ENCODE measurements at places on chromosomes 1 and 21. TPM values are rescaled to one million over a fixed set of nuclear protein-coding genes. Genes with fewer than 3 reads are reported as not detected.

The INAVA gene
- not detected for total RNA-seq

The TP73 gene
- total RNA-seq: not detected

DNA sequence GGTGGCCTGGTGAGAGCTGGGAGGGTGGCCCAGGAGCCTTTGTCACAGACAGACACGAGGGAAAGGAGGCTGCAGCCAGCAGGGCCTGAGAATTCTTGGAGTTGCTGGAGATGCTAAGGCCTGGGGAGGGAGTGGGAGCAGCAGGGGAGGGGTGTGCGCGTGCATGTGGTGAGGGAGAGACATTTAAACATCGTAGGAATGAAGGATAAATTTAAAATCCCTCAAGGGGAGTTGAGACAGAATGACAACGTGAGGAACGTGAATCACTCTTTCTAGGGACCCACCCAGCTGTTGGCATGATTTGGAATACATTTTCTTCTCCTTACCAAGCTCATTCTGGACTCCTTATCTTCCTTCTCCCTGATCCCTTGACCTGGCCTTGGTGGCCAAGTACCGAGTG lies 73.3 kb upstream of the CACNA1E start:
- H3K27ac ChIP-seq: no peak overlapping the region
- no peak for DNase-seq
- H3K4me3 ChIP-seq: no peak overlapping the region
- no peaks in the 10 kb centered on the region for H3K27me3 ChIP-seq
- no peaks in the 10 kb centered on the region for H3K36me3 ChIP-seq

The STIL gene
- total RNA-seq: 1.4 TPM

DNA sequence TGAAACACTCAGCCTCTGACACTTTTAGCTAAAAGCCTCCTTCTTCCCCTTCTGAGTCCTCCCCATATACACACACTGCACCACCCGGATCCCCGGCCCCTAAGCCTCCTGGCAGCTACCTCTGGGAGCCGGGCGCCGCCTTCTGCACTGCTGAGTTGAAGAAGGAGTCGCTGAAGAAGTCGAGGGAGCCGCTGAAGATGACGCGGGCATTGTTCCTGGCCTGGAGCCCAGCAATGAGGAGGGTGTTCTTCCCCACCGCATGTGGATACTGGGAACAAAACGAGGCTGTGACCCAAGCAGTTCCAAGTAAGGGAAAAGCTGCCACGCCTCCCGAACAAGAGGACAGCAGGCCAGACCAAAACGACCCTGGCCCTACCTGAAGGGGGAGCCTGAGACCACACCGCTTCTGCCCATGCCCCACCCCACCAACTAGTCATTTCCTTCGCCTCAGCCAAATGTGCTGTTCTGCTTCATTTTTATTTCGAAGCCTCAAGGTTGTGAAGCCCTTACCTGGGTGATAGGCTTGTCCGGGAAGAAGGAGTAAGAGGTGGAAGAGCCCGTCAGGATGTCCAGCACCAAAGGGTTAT lies 7.0 kb downstream of the DDOST start:
- no peaks in the 10 kb centered on the region for H3K27me3 ChIP-seq
- peaks cover under 1% of the 10 kb centered on the region for H3K4me1 ChIP-seq
- H3K4me3 ChIP-seq: no peak overlapping the region
- peaks cover 41% of the 10 kb centered on the region for H3K36me3 ChIP-seq
- no peak overlapping the region for H3K27ac ChIP-seq

The PPFIA4 gene
- 3.0 TPM for total RNA-seq

- no peak overlapping the region for H3K27ac ChIP-seq
- H3K4me3 ChIP-seq: no peak overlapping the region
- no peaks in the 10 kb centered on the region for H3K36me3 ChIP-seq
- H3K27me3 ChIP-seq: no peaks in the 10 kb centered on the region
Observed at GRCh38 chr1:14110040-14110439, 410.1 kb downstream of the PRDM2 start.

The STUM gene
- not detected for total RNA-seq

The PALMD gene
- total RNA-seq: not detected

The SYNJ1 gene
- total RNA-seq: 23.9 TPM

The GUCA2B gene
- not detected for total RNA-seq

DNA sequence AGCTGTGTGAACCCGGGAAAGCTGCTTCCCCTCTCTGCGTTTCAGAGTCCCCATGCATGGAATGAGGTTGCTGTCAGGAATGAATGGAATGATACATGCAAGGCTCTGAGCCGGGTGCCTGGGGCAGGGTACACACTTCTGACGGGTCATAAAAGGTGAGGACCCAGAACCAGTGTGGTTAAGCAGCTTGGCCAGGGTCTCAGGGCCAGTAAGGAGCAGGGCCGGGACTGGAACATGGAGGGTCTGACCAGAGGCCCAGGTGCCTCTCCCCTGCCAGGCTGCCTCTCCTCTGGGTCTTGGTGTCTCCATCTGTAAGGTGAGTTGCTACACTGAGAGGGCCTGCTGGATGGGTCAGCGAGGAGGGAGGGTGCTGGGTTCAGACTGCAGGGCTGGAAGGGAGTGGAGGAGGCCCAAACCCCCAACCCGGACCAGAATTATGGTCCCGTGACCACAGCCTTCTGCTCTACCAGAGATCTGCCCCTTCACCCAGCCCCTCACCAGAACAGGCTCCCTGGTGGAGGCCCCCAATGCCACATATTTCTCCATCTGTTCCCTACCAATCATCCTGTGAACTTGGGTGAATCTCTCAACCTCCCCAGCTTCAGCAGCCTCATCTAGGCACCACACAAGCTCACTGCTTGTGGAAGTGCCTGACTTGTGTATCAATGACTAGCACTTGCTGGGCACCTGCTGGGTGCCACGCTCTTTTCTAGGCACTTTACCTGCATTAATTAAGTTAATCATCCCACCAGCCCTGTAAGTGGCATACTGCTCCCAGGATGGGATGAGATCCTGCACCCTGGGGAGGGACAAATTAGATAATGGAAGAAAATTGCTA lies 16.2 kb upstream of the LRP8 start:
- H3K36me3 ChIP-seq: no peaks in the 10 kb centered on the region
- H3K4me1 ChIP-seq: no peaks in the 10 kb centered on the region
- H3K4me3 ChIP-seq: no peak overlapping the region
- no peak for DNase-seq
- H3K27ac ChIP-seq: no peak overlapping the region
- no peaks in the 10 kb centered on the region for H3K27me3 ChIP-seq

- no peaks in the 10 kb centered on the region for H3K27me3 ChIP-seq
- DNase-seq: no peak
- no peak overlapping the region for H3K27ac ChIP-seq
- no peak overlapping the region for H3K4me3 ChIP-seq
- no peaks in the 10 kb centered on the region for H3K4me1 ChIP-seq
Observed at GRCh38 chr21:31425138-31425537, 81.1 kb upstream of the TIAM1 start.

DNA sequence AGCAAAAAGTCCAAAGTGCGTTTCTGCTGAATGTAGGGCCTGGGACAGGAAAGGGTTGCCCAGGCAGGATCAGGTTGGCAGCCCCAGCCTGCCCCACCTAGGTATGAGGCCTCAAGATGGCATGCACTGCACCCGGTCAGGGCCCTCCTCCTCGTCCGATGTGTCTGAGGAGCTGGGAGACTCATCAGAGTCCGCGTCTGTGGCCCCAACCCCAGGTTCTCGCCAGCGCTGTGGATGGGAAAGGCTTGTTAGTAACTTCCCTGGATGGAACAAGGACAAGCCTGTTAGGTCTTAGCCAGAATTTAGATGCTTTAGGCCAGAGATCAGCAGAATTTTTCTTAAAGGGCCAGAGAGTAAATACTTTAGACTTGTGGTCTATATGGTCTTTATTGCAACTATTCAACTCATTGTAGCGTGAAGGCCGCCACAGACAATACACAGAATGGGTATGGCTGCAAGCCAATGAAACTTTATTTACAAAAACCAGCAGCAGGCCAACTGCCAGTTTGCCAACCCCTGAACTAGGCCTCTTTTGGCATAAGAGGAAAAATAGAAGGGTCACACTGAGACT lies 12.4 kb downstream of the PEA15 start:
- H3K27ac ChIP-seq: no peak overlapping the region
- DNase-seq: no peak
- no peaks in the 10 kb centered on the region for H3K4me1 ChIP-seq
- H3K36me3 ChIP-seq: peaks cover 96% of the 10 kb centered on the region

DNA sequence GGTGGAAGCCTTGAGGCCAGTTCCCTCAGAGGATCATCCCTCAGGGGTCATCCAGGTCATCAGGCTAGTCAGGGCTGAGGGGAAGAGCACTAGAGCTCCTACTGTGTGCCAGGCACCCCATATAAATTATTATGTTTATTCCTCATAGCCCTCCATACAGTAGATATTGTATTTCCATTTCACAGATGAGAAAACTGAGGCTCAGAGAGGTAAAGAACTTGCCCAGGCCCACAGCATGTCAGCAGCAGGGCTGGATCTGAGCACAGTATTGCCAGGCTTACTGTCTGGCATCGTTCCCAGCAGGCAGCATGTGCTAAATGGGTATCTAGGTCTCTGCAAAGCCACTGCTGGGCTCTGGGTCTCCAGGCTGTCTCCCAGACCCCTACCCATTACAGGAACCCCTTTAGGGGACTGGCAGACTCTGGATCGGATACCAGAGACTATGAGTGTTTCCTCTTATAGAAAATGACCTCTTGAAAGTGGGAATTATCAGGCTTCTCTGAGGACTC lies 153.3 kb downstream of the PTPRU start:
- no peaks in the 10 kb centered on the region for H3K4me1 ChIP-seq
- H3K27me3 ChIP-seq: no peaks in the 10 kb centered on the region

The ARHGEF16 gene
- 0.16 TPM for total RNA-seq

- H3K36me3 ChIP-seq: peaks cover 39% of the 10 kb centered on the region
- peaks cover 26% of the 10 kb centered on the region for H3K4me1 ChIP-seq
- DNase-seq: peak; percentile 42
- peak overlapping the region; percentile 95 for H3K27ac ChIP-seq
- H3K27me3 ChIP-seq: no peaks in the 10 kb centered on the region
Observed at GRCh38 chr1:37478451-37478881, 4.1 kb downstream of the ZC3H12A start.

The SH3D21 gene
- 17.2 TPM for total RNA-seq

GRCh38 chr1:245810789-245811337 lies 656.1 kb downstream of the KIF26B start:
- DNase-seq: no peak
- H3K4me1 ChIP-seq: peaks cover 5% of the 10 kb centered on the region
- no peak overlapping the region for H3K4me3 ChIP-seq
- no peaks in the 10 kb centered on the region for H3K36me3 ChIP-seq
- H3K27me3 ChIP-seq: no peaks in the 10 kb centered on the region

The IVNS1ABP gene
- 172 TPM for total RNA-seq

DNA sequence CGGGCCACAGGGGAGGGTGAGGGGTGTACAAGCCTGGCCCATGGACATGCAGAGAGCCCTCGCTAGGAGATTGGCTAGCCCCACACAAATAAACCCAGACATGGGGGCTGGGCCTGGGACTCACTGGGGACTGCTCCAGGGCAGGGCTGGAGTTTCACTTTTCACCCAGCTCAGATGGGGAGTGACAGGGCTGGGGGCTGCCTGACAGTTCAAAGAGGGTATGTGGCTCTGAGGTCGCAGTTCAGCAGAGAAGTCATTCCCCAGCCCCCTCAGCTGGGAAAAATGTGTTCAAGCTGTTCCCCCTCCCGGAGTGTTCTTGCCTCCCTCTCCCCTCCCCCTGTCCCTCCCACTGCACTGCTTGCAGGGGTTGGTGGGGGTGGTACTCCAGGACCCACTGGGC lies 277.1 kb downstream of the TRABD2B start:
- DNase-seq: no peak
- no peak overlapping the region for H3K27ac ChIP-seq
- H3K4me3 ChIP-seq: no peak overlapping the region
- peaks cover 6% of the 10 kb centered on the region for H3K27me3 ChIP-seq

GRCh38 chr21:37219761-37220432 lies 47.2 kb downstream of the VPS26C start:
- DNase-seq: no peak
- peak overlapping the region; percentile 81 for H3K27ac ChIP-seq
- H3K4me1 ChIP-seq: peaks cover 14% of the 10 kb centered on the region
- H3K36me3 ChIP-seq: no peaks in the 10 kb centered on the region
- no peaks in the 10 kb centered on the region for H3K27me3 ChIP-seq
- peak overlapping the region; percentile 83 for H3K4me3 ChIP-seq

The B3GALNT2 gene
- 6.6 TPM for total RNA-seq

DNA sequence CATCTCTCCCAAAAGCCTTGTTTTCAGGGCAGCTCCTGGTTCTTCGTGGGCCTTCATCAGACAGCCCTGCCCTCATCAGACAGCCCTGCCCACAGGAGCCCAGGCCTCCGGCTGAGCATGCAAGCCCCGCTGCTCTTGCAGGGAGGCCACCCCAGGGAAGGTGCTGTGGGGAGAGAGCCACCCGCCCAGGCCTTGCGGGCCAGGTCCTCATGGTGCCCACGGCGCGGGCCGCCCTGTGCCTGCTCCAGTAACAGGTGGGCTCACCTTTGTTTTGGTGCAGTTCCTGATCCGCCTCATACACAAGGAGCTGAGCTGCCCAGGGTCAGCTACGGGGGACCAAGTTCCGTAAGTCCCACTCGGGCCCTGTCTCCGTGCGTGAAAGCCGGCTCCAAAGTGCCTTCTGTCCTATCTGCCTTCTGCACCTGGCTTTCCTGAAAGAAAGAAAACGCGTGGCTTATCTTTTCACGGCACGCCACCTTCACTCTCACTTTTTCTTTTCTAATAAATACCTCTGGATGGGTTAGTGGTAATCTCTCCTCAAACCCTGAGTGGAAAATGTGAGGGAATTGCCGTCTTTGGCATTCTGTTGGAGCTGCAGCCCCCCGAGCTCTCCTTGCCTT lies 65.9 kb downstream of the SLC37A1 start:
- DNase-seq: no peak
- H3K4me1 ChIP-seq: no peaks in the 10 kb centered on the region
- H3K4me3 ChIP-seq: no peak overlapping the region
- no peak overlapping the region for H3K27ac ChIP-seq
- no peaks in the 10 kb centered on the region for H3K27me3 ChIP-seq

- H3K27ac ChIP-seq: peak overlapping the region; percentile 18
- peak overlapping the region; percentile 41 for H3K4me3 ChIP-seq
- no peaks in the 10 kb centered on the region for H3K27me3 ChIP-seq
- peak; percentile 88 for DNase-seq
- H3K4me1 ChIP-seq: peaks cover 52% of the 10 kb centered on the region
- H3K36me3 ChIP-seq: peaks cover 5% of the 10 kb centered on the region
Observed at GRCh38 chr1:19074361-19074901, 118.0 kb upstream of the IFFO2 start.

GRCh38 chr1:205014783-205015182 lies 28.2 kb upstream of the CNTN2 start:
- H3K27me3 ChIP-seq: no peaks in the 10 kb centered on the region
- H3K27ac ChIP-seq: no peak overlapping the region
- no peaks in the 10 kb centered on the region for H3K4me1 ChIP-seq
- no peak for DNase-seq
- no peak overlapping the region for H3K4me3 ChIP-seq
- no peaks in the 10 kb centered on the region for H3K36me3 ChIP-seq

- no peaks in the 10 kb centered on the region for H3K27me3 ChIP-seq
- H3K27ac ChIP-seq: no peak overlapping the region
- no peaks in the 10 kb centered on the region for H3K36me3 ChIP-seq
- no peaks in the 10 kb centered on the region for H3K4me1 ChIP-seq
Observed at GRCh38 chr1:197269053-197269452, 1.0 kb downstream of the CRB1 start.

GRCh38 chr1:214636436-214636835 lies 33.4 kb downstream of the CENPF start:
- peaks cover 39% of the 10 kb centered on the region for H3K4me1 ChIP-seq
- DNase-seq: no peak
- no peak overlapping the region for H3K4me3 ChIP-seq
- H3K36me3 ChIP-seq: no peaks in the 10 kb centered on the region

Data from naive thymus-derived CD4-positive, alpha-beta T cell (primary cell).